Smooth muscle cell of the umbilical artery (primary cell): ENCODE measurements at places on chromosomes 16 and 17. TPM values are rescaled to one million over a fixed set of nuclear protein-coding genes. Genes with fewer than 3 reads are reported as not detected.

SCARF1 gene
- 0.32 and 0.59 TPM in 2 replicates for total RNA-seq

ELMO3 gene
- total RNA-seq: 0.30 and 0.42 TPM in 2 replicates

KRT40 gene
- total RNA-seq: not detected in 2 replicates

CACNG3 gene
- not detected in 2 replicates for total RNA-seq

GHDC gene
- 7.0 and 9.2 TPM in 2 replicates for total RNA-seq

GPRC5B gene
- total RNA-seq: 5.6 and 18.7 TPM in 2 replicates

ATP2A1 gene
- total RNA-seq: under 0.01 and 1.0 TPM in 2 replicates

CASKIN1 gene
- 0.30 and 0.92 TPM in 2 replicates for total RNA-seq

CPHXL2 gene
- not detected in 2 replicates for total RNA-seq

TMEM204 gene
- total RNA-seq: 1.4 and 4.8 TPM in 2 replicates

PHOSPHO1 gene
- 0.30 TPM in 1 of 2 replicates, not detected in the other for total RNA-seq

KRT17 gene
- total RNA-seq: 2.7 and 2.8 TPM in 2 replicates

ZNF597 gene
- total RNA-seq: 3.0 and 3.3 TPM in 2 replicates

MPV17L gene
- total RNA-seq: 0.23 and 0.89 TPM in 2 replicates

MYOCD gene
- total RNA-seq: 5.2 and 32.7 TPM in 2 replicates

TPPP3 gene
- total RNA-seq: 0.46 and 0.59 TPM in 2 replicates

NLK gene
- total RNA-seq: 14.0 and 16.7 TPM in 2 replicates

KRTAP4-9 gene
- not detected in 2 replicates for total RNA-seq

RSKR gene
- total RNA-seq: 7.7 and 13.2 TPM in 2 replicates

PYCARD gene
- 27.3 and 28.7 TPM in 2 replicates for total RNA-seq

HOXB1 gene
- total RNA-seq: not detected in 2 replicates

MFAP4 gene
- 4.6 and 41.3 TPM in 2 replicates for total RNA-seq

ST6GALNAC1 gene
- total RNA-seq: not detected in 2 replicates

PPL gene
- under 0.01 and 0.05 TPM in 2 replicates for total RNA-seq

GCGR gene
- total RNA-seq: not detected in 2 replicates

PIK3R5 gene
- not detected in 2 replicates for total RNA-seq

SRP68 gene
- 41.3 and 66.1 TPM in 2 replicates for total RNA-seq

PPP1R27 gene
- total RNA-seq: 0.09 TPM in 1 of 2 replicates, not detected in the other

LRRC46 gene
- 0.09 TPM in 1 of 2 replicates, not detected in the other for total RNA-seq

LLGL2 gene
- 0.74 and 1.2 TPM in 2 replicates for total RNA-seq

SOX8 gene
- under 0.01 and 0.14 TPM in 2 replicates for total RNA-seq

OTOP2 gene
- total RNA-seq: not detected in 2 replicates

MMP25 gene
- not detected in 2 replicates for total RNA-seq

SRL gene
- not detected in 2 replicates for total RNA-seq

MPP2 gene
- 7.9 and 8.3 TPM in 2 replicates for total RNA-seq

ITGB3 gene
- 75.4 and 88.1 TPM in 2 replicates for total RNA-seq
